ENCODE measurements at places on chromosomes 16 and 17. TPM values are rescaled to one million over a fixed set of nuclear protein-coding genes. Genes with fewer than 3 reads are reported as not detected.

DNA sequence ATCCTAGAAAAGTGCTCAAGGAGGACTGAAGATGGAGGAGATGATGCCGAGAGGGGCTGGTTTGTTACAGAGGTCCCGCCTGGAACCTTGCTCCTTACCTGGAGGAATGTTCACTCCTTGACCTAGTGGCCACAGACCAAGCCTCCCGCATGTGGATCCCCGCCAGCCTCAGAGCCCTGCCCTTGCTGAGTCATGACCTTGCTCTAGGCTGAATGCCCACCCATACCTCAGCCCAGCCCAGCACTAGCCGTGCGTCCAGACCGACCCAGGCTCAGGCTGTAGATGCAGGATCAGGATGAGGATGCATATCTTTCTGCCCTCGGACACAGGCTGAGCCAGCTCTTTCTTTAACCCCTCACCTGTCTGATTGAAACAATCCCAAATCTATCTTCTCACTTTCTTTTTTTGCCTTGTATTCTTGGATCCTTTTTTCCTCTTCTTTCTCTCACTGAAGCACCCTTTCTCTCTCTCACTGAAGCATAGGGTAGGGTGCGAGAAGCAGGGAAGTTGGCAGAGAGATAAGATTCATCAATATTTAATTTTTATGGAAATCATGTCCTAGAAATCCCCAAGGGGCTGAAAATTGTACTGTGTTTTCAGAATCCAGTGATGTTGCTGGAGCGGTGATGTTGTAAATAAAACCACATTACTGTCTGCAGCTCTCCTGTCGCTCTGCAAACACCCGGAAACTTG lies 34.9 kb downstream of the WSCD1 start:
- DNase-seq, result no peak

- DNase-seq, result no peak
These were observed 49.3 kb upstream of the FBXO47 start for GRCh38 chr17:39016193-39017153.

- DNase-seq, result no peak
These were observed 1.4 kb upstream of the PIPOX start for GRCh38 chr17:29041571-29041970.

GRCh38 chr17:49375544-49375943 lies 13.5 kb upstream of the ZNF652 start:
- no peak for DNase-seq

DNA sequence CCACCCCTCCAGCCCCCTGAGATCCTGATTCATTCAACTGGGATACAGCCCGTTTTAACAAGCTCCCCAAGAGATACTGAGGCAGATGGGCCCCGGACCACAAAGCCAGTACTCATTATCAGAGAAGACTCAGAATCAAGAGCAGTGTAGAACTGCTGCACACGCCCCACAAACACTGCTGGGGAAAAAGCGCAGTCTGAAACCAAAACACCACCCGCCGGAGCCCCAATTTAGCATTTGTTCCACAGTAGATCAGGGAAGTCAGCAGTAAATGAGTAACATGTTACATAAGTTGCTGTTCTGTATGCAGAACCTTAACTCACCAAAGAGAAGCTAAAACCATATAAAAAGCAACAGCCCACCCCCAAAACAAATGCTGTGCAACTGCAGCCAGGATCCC lies 123.6 kb downstream of the CDYL2 start:
- DNase-seq, result no peak

- DNase-seq, result no peak
These were observed 12.5 kb downstream of the EPN2 start for GRCh38 chr17:19249681-19250080.

DNA sequence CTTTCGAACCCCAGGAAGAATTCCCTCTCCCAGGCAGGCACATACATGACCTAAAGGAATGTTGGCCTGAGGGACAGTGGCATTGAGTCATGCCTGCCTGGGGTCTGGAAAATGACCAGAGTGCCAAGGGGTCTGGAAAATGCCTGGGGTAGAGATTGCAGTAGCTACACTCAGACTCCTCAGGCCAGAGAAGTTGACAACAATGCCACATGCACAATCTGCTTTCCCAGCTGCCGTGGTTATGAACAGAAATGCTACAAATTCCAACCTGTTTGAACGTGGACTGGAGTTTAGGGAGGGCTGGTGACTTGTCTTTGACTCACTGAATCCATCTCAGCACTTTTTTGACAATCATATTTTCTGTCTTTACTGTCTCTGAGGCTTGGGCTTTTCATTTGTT lies 250.0 kb downstream of the ABCC12 start:
- DNase-seq, result no peak

DNA sequence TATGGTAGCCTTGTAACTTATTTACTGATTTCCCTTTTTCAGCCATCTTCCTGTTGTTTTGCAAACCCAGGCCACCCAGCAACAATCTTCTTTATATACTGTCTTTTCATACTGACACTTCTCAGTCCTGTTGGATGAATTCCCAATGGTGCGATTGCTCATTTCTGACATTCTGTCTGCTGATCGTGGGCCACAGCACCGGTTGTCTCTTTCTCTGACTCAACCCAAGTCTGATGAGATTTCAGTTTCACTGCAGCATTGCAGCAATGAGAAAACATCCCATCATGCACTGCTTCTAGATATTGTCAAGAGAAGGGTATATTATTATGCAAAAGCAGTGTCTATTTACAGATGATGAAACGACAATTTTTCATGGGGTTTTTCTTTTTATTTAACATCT lies 349.2 kb upstream of the HSBP1 start:
- no peak for DNase-seq

DNA sequence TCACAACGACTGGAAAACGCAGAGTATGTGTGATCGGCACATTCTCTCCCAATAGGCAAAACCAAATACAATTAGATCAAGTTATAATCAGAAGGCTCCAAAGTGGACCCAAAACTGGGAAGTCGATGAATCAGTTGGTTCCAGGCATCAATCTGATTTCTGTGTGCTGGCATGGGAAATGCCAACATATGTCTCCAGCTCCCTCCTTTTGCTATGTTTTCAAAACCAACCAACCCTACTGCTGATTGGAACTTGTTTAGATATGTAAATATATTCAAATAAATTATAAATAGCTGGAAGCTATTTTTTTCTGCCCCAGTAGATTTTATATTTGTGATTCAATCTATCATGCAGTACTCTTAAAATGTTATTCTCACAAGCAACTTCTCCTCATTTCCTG lies 284.2 kb downstream of the HS3ST3B1 start:
- no peak for DNase-seq

GRCh38 chr16:15847611-15848175 lies 9.1 kb downstream of the MYH11 start:
- no peak for DNase-seq

DNA sequence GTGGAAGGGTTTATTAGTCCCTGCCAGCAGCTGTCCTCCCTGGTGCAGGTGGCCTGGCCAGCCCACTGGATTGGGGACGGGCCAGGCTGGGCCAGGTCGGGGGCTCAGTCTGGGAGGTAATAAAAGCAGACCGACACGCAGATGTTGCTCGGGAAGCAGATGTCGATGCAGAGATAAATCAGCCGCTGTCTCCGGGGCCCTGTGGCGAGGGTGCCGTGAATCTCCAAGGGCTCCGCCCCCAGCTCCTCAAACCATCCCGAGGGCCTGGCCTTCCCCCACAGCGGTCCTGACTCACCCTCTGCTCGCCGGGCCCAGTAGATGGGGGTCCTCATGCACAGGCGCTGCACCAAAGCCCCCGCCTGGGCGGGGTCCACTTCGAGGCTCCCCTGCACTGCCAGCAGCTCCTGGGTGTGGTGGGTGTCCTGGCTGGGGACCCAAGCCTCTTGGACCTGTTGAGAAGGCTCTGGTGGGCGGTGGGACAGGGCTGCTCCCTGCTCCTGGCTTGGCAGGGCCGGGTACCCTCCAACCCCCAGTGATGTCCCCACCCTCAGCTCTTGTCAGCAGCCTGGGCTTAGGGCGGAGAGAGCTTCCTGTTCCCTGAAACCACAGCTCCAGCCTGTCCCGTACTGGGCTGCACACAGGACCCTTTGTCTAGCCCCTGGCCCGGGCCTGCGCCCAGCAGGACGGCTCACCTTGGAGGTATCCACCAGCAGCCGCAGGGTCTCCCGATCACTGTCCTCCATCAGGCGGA lies 1.2 kb downstream of the BRICD5 start:
- no peak for DNase-seq

- DNase-seq, result no peak
These were observed 2.3 kb downstream of the IL17C start for GRCh38 chr16:88640498-88641247.

DNA sequence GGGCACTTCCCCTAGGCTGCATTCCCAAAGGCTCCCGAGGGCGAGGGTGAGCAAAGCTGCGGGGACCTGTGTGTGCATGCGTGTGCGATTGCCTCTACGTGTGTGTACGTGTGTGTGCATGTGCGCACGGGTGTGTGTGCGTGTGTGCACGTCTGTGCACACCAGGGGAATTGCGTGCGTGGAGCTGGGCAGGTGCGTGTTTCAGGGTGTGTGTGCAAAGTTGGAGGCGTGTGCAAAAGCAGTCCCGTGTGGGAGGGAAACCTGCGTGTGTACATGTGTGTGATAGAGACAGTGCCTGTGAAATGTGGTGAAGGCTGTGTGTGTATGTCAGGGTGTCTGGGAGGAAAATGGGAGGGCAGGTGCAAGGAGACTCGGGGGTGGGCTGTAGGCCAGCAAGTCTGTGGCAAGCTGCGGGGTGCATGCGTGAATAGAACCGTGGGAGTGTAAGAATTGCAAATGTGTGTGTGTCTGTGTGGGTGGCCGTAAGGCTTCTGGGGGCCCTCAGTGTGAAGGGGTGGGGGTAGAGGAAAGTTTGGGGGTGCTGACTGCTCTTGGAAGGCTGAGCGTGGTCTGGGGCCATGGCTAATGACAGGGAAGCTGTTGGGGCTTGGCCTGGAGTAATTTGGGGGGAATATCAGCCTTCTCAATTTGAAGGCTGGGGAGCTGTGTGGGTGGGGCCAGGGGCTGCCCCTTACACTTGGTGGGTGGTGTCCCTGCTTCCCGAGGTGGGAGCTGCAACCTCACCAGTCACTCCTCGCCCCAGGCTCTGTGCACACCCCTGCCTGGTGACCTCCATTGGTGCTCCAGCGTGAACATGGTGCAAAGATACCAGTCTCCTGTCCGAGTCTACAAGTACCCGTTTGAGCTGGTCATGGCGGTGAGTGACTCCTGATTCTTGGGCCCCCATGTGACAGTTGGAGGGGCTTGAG lies 644 bp downstream of the SEC14L5 start:
- no peak for DNase-seq

DNA sequence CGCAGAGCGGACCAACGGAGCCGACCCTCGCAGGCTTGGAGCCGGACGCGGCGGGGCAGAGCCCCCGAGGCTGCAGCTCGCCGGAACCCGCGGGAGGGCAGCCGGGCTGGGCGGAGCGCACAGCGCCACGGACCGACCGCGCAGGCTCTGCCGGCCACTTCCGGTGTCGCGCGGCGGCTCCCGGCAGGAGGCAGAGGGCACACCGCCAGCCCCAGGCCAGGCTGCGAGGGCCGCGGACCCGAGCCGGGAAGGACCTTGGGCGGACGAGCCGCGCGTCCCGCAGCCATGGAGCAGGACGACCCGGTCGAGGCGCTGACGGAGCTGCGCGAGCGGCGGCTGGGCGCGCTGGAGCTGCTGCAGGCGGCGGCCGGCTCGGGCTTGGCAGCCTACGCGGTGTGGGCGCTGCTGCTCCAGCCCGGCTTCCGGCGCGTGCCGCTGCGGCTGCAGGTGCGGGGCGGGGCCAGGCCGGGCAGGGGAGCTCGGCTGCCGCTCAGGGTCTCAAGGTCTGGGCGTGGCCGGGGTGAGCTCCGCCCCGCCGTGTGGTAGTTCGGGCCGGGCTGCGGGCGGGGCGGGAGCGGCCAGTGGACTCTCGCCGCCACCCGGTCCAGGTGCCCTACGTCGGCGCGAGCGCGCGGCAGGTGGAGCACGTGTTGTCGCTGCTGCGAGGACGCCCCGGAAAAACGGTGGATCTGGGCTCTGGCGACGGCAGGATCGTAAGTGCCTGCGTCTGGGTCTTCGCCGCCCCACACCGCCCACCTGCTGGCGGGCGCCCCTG lies at the start of gene ANTKMT:
Gene ANTKMT (plus strand): TSS at position 157 of the 775 bp plus-strand sequence. CDS start 129 bp downstream, at position 286.
- peak; percentile 82 for DNase-seq

GRCh38 chr17:12590417-12590816 lies 75.3 kb upstream of the MYOCD start:
- DNase-seq, result no peak

DNA sequence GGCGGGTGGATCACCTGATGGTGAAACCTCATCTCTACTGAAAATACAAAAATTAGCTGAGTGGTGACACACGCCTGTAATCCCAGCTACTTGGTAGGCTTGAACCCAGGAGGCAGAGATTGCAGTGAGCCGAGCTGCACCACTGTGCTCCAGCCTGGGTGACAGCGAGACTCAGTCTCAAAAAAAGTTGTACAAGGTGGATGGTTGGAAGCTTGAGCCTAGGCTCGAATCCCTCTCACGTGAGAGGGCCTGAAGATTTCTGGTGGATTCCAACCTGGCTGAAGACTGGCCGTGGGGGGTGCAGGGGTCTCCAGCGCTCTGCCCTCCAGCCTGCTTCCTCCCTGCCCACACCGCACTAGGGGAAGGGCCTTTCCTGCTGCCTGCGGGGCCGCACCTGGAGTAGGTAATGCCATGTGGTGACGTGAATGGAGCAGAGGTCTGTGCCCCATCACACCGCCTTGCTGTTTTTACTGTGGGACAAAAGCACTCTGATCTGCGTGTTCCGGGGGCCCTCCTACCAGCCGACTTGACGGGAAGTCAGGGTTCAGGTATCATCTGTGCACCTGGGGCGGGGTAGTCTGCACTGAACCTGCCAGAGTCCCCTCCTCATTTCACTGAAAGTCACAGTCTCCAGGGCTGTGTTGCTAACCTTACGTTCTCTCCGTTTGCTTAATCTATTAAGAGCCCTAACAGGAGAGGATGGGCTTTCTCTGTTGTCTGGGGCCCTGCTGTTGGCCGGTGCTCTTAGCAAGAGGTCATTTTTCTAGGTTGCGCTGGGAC lies 4.2 kb downstream of the RPL13 start:
- DNase-seq, result no peak

The WNT9B gene
- total RNA-seq, result 0.53 TPM

The SLC12A4 gene
- total RNA-seq, result 52.0 TPM

The LPCAT2 gene
- 12.2 TPM for total RNA-seq

The CHCT1 gene
- not detected for total RNA-seq

The OSBPL7 gene
- total RNA-seq, result 5.4 TPM

The CTRB1 gene
- total RNA-seq, result 1.4 TPM

The KRTAP9-4 gene
- not detected for total RNA-seq

The CCL22 gene
- 0.06 TPM for total RNA-seq
